ENCODE measurements at places on chromosomes 6 and 20. TPM values are rescaled to one million over a fixed set of nuclear protein-coding genes. Genes with fewer than 3 reads are reported as not detected.

DNA sequence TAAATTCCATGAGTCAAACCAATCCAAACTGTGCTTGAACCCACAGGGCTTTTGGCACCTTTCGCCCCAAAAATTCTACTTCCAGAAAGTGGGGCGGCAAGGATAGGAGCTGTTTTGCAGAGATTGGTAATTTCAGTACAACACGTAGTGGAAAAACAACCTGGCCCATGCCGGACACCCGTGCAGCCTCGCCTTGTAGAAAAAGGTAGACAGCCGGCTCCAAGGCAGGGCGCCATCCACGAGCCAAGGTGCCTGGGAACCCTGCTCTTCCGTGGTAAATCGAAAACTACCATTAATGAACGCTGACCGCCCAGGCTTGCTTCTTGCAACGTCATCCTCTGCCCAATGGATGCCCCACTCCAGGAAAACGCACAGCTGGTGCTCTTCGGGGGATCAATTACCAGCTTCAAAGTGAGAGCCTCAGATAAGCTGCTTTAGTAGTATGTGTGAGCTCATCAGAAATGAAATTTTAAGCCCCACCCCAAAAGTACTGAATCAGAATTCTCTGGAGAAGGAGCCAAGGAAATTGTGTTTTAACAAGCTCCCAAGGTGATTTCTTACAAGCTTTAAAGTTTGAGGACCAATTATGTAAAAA, 1.8 kb downstream of the OOEP start:
- DNase-seq: no peak

Gene ECT2L
- not detected for total RNA-seq

DNA sequence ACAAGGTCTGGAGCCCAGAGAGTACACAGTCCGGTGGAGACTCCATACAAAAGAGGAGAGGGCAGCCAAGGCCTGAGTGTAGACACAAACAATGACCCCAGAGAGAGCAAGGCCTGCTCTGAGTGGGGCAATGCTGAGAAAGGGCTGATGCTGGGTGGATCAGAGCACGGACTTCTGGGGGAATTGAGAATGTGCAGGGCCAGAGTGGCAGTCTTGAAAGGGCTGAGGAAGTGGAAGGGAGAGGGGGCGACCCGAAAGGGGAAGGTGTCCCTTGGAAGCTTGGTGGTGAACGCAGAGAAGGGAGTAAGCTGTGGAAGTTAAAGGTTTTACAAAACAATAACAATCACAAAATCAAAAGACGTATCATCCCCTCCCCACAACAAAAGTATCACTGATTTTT, 12.0 kb upstream of the GRM4 start:
- DNase-seq: no peak

DNA sequence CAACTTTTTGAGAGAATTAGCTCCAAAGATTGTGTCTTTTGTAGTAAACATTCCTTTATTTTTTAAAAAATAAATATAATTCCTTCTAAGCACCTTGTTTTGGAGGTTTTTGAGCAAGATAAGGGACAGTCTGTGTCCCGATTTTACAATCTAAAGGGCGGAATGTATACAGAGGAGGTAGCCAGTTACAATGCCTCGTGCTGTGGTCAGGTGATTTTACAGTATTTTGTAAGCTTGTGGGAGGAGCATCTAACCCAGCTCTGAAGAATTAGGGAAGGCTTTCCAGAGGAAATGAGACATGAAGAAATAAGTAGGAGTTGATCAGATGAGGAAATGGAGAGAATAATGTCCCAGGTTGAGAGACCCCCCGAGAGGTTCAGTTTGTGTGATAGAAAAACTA, 1.3 kb downstream of the HINT3 start:
- DNase-seq: no peak

DNA sequence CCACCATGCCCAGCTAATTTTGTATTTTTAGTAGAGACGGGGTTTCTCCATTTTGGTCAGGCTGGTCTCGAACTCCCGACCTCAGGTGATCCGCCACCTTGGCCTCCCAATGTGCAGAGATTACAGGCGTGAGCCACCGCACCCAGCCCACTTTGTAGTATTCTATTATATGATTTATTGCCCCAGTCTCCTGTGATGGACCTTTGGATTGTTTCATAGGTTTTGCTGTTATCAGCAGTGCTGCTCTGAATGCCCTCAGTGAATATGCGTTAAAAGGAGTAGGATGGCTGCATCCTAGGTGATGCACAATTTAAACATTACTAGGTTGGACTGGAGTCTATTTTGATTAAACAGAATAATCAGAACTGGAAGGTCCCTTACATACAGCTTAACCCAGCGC, 10.3 kb downstream of the ID1 start:
- DNase-seq: no peak

DNA sequence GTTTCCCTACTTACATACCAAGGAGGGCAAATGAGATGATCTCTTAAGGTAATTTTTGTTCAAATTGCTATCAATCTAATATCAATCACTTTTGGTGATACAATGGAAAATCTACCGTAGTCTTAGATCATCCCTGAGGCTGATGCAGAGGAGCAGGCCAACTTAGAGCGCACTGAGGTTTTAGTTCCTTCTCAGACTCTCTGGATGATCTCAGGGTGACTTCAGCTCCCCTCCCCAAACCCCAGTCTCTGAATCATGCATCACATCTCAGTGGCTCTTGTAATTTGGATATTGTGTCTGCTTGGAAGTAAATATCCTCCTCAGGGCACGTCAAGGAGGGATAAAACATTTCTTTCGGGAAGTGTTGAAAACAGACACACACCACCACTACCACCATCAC, 5.9 kb downstream of the TUBB2B start:
- DNase-seq: no peak

Gene RING1
- total RNA-seq: 12.1 TPM

Gene ISM1
- 0.06 TPM for total RNA-seq
